Suppressor macrophage (primary cell): ENCODE measurements at places on chromosomes 11 and 22.
A peak's percentile ranks its signal among the peaks of the same experiment; 100 is the strongest.

DNA sequence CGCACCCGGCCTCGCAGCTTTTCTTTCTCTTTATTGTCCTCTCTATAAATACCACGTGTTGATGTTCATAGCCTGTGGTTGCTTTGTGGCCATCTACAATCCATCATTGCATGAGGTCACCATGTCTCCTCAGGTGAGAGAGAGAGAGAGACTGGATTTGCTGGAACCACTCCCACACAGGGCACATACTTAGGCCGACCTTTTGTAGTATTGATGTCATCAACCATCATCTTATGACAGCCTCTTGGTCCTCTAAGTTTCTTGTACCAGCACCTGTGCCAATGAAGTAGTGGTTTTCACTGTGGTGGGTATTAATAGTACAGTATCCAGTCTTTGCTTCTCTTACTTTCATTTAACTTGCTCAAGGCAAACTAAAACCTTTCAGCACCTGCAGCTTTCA lies 22.8 kb upstream of the P2RY6 start:
- no peak for DNase-seq

GRCh38 chr11:115256397-115257197 lies 247.6 kb downstream of the CADM1 start:
- DNase-seq: no peak

DNA sequence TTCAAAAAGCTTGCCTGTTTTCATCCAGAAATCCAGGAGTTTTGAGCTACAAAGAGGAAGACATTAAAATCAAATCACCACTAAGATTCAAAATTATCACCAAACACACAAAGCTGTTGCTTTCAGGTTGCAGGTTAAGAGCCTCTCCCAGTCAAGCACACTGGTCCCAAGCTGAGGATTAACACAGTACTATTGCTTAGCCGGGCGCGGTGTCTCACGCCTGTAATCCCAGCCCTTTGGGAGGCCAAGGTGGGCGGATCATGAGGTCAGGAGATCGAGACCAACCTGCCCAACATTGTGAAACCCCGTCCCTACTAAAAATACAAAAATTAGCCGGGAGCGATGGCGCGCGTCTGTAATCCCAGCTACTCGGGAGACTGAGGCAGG lies 1165.1 kb downstream of the LRRC4C start:
- DNase-seq: no peak

GRCh38 chr11:66570079-66570849 lies 1.9 kb upstream of the CTSF start:
- no peak for DNase-seq

DNA sequence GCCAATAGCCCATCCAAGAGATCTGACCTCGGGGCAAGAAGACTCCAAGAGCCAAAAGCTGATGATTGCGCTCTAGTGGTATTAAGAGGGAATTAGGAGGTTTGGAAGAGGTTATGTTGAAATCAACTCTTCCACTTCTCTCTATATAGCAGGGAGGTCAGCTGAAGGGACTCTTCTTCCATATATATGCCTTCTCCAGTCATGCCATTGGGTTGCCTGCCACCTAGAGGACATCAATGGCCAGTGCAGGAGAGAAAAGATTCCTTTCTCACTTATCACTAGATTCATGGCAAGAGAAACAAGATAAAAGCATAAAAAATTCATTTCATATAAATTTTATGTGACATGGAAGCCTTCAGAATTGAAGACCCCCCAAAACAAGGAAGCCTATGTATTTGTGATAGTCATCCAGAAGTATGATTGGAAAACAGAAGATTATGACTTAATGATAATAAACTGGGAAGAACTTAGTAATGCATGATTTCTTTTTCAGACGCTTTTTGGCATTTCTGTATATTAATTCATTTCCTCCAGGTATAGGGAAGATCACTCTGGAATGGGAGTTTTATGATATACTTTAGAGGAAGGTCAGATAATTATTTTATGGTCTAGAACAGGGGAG lies 435.1 kb upstream of the DDI1 start:
- DNase-seq: peak; percentile 66

- DNase-seq: no peak
These were observed 117.4 kb upstream of the BID start for GRCh38 chr22:17891481-17892167.

- no peak for DNase-seq
These were observed 41.0 kb downstream of the CSF2RB start for GRCh38 chr22:36954251-36955014.

DNA sequence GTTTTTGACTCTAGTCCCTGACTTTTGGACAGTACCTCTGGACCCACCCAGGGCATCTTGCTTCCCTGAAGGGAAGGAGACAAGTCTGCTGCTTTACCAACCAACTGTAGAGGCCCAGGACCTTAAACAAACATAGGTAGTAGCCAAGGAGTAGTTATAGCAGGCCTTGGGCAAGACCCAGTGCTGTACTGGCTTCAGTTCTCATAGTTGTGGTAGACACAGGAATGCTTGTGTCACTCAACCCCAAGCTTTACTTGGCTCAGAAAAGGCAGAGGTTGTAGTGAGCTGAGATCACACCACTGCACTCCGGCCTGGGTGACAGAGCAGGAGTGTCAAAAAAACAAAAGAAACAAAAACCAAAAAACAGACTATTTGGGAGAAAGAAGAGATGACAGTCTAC lies 21.3 kb upstream of the OR52M1 start:
- no peak for DNase-seq

DNA sequence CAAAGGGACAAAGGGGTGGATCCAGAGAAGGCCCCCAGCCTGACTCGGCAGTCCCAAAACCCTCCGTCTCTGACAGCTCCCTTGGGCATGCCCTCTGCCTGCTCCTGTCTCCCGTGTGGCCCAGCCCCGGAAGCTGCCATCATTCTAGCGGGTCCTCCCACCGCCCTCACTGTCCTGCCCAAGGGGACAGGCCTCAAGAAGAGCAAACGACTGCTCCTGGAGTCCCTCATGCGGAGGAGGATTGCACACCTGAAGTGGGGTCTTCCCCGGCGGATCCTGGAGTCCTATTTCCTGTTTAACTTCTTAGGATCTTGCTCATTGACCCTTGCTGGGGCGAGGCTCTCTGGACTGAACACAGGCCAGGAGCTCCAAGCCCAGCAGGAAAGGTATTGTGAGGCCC lies 2.6 kb upstream of the MEI1 start:
- DNase-seq: no peak

GRCh38 chr22:43031617-43032016 lies 16.7 kb upstream of the PACSIN2 start:
- no peak for DNase-seq

DNA sequence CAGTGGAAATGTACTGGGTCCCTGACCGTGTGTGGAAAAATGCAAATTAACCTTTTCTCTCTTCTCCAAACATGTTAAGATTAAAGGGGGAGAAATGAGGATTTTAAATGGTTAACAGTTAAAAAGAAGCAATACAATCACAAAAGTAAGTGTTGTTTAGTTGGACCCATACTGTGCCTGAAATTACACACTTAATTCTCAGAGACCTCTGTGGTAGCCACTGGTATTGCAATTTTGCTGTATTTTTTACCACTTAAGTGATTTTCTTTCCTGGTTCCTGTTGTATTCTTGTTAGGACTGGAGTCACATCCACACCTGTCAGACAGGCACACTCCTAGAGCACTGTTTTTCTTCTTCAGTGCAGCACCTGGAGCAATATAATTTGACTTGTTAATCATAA lies 179.6 kb upstream of the PDGFD start:
- DNase-seq: peak; percentile 1

GRCh38 chr22:45529971-45530575 lies 27.4 kb downstream of the FBLN1 start:
- no peak for DNase-seq

GRCh38 chr11:116310226-116310625 lies 462.6 kb downstream of the BUD13 start:
- no peak for DNase-seq

- DNase-seq: no peak
These were observed 53.2 kb downstream of the OR4C6 start for GRCh38 chr11:55714982-55715888.

- DNase-seq: no peak
These were observed 165.2 kb upstream of the RAG2 start for GRCh38 chr11:36763187-36763586.

- DNase-seq: peak; percentile 66
These were observed 756.8 kb downstream of the NTM start for GRCh38 chr11:132126973-132127899.

DNA sequence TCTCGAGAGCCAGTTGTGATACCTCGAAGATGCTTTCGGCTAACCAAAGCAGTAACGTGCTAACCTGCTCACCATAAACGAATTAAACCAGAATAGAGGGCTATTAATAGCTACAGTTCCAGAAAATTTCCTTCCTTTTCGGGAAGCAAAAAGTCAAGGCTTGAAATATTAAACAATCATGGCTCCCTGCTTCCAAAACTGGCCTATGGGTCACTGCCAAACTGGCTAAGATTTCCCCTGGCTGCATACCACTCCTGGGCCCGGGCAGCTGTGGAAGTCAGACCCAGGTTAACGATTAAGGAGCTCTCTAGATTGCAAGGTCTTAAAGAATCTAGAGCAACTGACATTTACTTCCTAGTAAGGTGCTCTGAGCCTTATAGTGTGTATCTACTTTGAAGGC lies 1.7 kb downstream of the AMOTL1 start:
- DNase-seq: no peak

- DNase-seq: no peak
These were observed 77.8 kb upstream of the DDI1 start for GRCh38 chr11:103958475-103959215.

DNA sequence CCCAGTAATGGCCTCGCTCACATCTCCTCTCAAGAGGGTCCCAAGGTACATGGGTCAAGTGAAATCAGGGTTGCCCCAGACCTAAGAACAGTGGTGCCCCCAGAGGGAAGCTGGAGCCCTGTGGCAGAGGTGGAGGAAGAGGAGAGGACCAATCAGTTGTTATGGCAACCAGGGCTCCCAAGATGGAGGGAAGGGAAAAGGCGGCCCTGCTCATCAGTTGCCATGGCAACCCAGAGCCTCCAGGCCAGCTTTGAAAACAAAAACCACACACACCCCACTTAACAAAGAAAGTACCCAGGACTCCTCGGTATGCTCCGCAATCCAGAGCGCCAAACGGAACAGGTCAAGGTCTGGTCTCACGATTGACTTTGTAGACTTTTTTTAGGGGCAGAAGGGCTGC lies 53.5 kb upstream of the SLC35C1 start:
- no peak for DNase-seq

- DNase-seq: no peak
These were observed 5.1 kb downstream of the PDXP start for GRCh38 chr22:37663521-37664140.

- DNase-seq: no peak
These were observed 35.8 kb downstream of the WNT11 start for GRCh38 chr11:76170468-76170867.

DNA sequence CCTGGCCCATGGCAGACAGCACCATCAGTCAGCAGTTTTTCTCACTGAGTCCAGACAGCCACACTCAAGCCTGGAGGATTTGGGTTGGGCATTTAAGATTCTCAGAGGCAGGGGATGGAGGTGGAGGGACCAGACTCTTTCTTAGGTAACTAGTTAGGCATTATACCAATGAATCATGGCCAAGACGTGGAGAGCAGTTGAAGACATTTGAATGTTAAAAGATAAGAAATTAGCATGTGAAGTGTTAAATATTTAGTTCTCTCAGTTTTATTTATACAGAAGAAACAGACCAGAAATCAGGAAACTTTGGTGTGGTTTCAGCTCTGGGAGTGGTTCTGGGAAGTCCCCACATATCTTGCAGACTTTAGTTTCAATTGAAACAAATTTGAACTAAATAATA lies 9.9 kb downstream of the GTF2H1 start:
- no peak for DNase-seq

- DNase-seq: no peak
These were observed 1166.4 kb upstream of the CNTN5 start for GRCh38 chr11:97854357-97854756.

DNA sequence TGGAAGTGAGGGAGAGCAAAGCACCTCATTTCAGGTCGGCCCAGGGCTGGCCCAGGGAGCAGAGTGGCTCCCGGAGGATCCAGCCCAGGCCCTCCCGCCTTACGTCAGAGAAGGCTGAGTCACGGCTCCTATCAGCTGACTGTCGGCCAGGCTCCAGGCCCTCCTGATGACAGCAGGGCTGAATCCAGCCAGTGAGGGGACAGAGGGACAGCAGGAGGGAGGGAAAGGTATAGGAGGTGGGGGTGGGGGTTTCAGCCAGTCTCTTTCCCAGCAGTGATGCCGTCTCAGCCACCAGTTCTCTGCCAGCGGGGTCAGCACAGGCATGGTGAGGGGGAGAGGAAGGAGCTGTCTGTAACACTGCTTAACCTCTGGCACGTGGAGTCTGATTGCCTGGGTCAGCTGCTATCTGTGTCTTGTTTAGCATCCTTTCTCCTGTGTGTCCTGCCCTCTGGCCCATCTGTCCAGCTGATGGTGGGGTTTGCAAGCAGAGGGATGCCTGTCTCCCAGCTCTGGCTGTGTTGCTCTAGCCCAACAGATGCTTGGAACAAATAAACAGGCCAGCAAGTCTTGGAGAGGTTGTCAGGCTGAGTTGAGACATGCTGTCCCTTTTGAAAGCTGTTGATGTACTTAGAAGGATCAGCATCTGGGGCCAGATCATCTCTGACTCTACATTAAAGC lies 74.0 kb downstream of the ADAMTS15 start:
- no peak for DNase-seq

DNA sequence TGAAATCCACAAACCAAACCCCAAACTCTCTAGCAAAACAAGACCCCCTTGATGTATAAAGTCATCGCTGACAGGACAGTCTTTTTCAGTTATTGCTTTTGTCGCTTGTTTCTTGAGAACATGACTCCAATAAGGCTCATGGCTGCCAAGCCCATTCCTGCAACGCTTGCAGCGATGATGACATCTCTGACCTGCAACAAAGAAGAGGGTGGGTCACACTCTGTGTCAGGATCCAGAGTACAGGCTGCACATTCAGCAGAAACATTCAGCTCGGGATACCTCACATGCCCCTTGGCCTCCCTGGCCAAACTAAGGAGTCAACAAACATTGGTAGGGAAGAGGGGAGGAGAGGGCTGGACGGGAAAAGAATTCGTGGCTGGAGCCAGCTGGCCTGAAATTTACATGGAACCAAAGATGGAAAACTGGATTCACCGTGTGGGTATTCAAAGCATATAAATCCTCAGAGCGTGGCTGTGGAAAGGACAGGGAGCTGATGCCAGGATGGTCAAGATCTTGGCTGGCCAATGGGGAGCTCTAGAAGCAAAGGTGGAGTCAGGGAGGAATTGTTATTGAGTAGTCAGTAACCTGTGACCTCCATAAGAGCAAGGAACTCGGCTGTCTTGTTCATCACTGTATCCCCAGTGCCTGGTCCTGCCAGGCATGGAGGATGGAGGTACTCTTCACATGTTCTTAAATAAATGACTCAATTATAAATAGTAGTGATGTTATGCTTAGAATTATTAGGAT lies 11.8 kb upstream of the PLAAT2 start:
- DNase-seq: no peak
